Karpas-422 (cell line): ENCODE measurements at places on chromosomes 13 and 19. TPM values are rescaled to one million over a fixed set of nuclear protein-coding genes. Genes with fewer than 3 reads are reported as not detected.

Gene ENOX1
- total RNA-seq, result not detected in 2 replicates

Gene TEX101
- not detected in 2 replicates for total RNA-seq

Gene ZIK1
- total RNA-seq, result 0.11 TPM in 2 replicates

Gene ZNF320
- 18.9 and 23.7 TPM in 2 replicates for total RNA-seq

Gene ZNF709
- 5.7 and 10.1 TPM in 2 replicates for total RNA-seq

Gene HPN
- total RNA-seq, result 0.11 TPM in 1 of 2 replicates, not detected in the other

Gene ZIM2
- not detected in 2 replicates for total RNA-seq

Gene KLK10
- total RNA-seq, result not detected in 2 replicates

Gene BCL3
- total RNA-seq, result 0.54 TPM in 1 of 2 replicates, not detected in the other

Gene B3GNT8
- total RNA-seq, result not detected in 2 replicates

Gene IGFL1
- total RNA-seq, result not detected in 2 replicates

Gene N4BP2L1
- total RNA-seq, result 14.2 and 17.8 TPM in 2 replicates

Gene HMG20B
- 53.7 and 127 TPM in 2 replicates for total RNA-seq

Gene SPRYD7
- 7.0 and 14.1 TPM in 2 replicates for total RNA-seq

Gene MLLT1
- 9.3 and 19.5 TPM in 2 replicates for total RNA-seq

Gene C13orf42
- total RNA-seq, result not detected in 2 replicates

Gene CBY2
- not detected in 2 replicates for total RNA-seq

Gene CHERP
- 5.9 and 14.9 TPM in 2 replicates for total RNA-seq
